ENCODE measurements at places on chromosomes 13 and 19.
A peak's percentile ranks its signal among the peaks of the same experiment; 100 is the strongest.

DNA sequence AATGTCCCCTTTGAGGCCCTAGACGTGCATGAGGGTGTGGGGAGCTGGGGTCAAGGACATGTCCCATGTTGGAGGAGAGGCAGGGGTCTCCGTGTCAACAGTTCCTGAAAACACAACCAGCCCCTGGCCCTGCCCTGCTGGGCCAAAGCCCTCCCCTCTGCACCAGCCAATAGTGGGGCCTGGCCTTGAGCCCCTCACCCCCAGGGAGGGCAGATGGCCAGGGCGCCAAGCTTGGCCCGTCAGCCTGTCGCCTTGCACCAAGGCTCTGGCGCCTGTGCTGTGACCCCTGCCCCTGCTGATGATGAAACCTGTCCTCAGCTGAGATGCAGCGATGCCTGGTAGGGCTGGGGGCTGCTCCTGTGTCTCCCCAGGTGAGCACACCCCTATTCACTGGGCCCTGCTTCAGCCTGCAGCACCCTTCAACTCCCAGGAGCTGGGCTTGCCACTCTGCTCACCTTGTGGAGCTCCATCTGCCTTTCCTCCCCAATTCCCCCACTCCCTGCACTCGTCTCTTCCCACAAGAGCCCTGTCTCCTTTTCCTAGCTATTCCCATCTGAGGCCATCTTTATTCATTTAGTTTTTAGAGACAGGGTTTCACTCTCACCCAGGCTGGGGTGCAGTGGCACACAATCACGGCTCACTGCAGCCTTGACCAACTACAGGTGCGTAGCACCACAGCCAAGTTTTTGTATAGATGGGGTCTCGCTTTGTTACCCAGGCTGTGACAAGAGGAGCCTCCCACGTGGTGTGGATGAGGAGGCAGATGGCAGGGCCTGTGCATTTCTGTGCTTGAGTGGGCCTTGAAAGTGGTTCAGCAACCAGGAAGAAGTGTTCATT is 2.1 kb upstream of the HAMP start:
- no peak for DNase-seq

DNA sequence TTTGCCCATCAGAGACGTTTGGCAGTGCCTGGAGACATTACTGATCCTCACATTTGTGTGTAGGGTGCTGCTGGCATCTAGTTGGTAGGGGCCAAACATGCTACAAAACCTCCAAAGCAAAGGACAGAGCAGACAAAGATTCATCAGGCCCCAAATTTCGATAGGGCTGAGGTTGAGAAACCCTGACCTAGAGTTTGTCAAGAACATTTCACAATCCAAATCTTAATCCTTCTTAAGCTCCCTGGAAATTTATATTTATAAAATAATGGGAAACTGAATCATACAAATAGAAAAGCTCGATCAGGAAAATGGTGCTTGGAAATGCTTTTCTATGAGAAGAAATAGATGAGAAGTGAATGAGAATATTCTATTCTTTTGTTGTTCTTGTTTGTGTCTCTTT is 273.6 kb downstream of the DCT start:
- no peak for DNase-seq

GRCh38 chr19:19372656-19373416 is 32.6 kb upstream of the GATAD2A start:
- DNase-seq, result peak; percentile 20

GRCh38 chr19:42324655-42325307 is 654 bp upstream of the MEGF8 start:
- no peak for DNase-seq

DNA sequence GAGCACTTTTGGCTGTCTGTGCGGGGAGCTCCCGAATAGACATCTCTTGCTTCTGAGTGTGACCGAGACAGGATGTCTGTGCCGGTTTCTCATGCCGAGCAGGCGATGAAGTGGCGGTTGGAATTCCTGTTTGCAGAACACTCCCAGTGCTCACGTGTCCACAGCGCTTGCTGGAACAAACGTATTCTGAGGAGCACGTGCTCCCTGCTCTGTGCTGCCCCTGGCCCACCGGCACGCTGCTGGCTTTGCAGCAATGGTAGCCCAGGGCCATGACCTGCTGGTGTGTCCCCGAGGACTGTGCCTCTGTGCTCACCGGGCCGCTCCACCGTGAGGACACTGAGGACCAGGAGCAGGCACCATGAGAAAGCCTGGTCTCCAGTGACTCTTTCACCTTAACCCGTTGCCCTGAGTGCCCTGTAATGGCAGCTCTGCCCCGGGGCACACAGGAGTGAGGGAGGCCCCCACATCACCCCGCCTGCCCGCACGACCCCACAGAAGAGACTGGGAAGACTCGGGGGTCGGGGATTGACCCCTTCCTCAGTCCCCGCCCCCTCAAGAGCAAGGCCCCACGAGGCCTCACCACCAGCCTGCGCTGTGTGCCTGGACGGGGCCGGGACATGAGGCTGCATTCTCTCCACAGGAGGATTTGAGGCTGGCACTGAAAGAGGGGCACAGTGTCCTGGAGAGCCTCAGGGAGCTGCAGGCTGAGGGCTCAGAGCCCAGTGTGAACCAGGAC is 40.0 kb upstream of the F7 start:
- DNase-seq, result peak; percentile 63
